ENCODE measurements at places on chromosomes 16 and 17.

DNA sequence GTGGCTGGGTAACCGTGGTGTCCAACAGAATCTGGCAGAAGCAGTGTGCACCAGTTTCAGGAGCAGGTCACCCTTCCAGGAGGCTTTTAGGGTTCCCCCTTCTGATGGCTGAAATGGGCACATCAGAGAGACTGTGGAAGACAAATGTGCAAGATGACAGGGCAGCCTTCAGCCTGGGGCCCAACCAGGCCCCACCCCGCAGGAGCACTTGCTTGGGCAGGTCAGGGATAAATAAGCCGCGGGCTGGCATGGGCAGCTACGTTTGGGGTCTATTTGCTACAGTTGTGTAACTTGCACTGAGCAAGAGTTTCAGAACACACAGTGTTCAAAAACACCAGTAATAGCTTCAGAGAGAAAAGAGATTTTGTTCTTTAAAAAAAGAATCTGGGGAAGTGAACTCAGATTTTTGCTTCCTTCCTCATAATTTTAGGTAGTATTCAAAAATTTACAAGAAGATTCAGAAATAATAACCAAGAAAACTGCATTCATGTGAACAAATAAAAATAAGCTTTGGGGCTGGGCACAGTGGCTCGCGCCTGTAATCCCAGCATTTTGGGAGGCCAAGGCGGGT, 44.9 kb upstream of the BAHCC1 start:
- DNase-seq = no peak

DNA sequence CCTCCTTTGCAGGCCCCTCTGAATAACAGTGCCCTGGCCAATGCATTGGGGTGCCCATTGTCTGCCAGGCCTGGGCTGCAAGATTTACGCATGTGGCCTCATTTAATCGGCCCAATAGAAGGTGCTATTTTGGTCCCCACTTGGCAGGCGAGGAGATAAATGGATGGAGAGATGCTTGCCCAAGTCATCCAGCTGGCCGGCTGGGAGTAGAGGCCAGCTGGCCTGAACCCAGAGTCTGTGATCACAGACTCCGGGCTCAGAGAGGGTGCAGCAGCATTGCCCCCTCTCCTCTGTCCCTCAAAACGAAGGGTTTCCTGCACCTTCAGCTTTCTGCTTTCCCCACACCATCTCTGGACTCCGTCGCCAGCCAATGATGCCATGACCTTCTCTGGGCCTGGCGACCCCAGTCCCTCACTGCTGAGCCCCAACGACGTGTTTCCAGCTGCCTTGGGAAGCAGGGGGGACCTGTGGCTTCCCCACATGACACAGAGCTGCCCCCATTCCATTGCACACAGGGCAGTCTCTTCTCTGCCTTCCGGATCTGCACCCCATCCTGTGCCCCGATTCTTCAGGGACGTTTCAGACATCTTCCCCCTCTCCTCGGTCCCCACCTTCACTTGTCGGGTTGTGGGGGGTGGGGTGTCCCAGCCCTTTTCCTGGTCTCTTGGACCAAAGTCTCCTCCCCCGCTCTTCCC, 3.5 kb upstream of the ADGRG1 start:
- no peak for DNase-seq

DNA sequence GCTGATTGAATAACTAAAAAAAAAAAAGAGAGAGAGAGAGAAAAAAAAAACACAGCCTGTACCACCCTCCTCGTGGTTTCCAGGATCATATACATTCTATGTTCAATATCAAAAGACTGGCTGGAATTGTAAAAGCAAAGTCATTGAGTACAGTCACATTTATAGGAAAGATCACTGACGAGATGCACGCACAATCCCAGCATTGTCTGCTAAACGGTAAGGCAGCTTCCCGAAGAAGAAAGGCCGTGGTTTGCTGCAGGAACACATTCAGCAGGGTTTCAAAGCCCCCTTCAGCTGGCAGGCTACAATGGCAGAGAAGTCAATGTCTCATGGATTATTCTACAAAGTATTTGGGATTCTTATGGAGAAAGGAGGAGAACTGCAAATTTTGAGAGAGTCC, 9.3 kb downstream of the NQO1 start:
- DNase-seq = no peak

GRCh38 chr17:36691606-36692005, 90.2 kb downstream of the MRM1 start:
- DNase-seq = no peak

DNA sequence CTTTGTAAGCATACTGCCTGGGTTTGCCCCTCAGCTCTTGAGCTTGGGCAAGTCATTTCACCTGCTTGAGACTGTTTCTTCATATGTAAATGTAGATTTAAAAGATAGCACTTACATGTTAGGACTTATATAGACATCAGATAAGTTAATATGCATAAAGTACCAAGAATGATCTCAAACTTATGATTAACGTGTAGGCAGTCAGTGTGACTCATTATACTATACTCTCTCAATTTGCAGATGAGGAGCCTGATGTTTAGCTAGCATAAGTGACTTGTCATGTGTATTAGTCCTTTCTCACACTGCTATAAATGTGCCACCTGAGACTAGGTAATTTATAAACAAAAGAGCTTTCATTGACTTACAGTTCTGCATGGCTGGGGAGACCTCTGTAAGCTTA, 690.5 kb downstream of the KCNJ2 start:
- DNase-seq = no peak

DNA sequence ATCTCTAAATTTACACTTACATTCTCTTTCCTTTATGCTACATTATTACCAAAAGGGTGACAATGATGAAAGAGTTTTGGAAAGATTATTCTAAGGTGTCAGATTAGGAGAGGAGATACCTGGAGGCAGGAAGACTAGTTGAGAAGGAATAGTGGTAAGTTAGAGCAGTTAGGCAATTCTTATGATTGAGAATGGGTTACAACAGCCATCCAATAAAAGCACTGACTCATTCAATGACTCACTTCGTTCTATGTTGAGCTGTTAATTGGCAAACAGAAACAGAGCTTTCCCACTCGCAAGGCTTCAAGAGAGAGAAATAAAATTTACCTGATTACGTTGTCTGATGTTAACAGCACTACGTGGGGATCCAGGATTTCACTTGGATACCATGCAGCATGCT, 5.8 kb downstream of the NUP88 start:
- no peak for DNase-seq

DNA sequence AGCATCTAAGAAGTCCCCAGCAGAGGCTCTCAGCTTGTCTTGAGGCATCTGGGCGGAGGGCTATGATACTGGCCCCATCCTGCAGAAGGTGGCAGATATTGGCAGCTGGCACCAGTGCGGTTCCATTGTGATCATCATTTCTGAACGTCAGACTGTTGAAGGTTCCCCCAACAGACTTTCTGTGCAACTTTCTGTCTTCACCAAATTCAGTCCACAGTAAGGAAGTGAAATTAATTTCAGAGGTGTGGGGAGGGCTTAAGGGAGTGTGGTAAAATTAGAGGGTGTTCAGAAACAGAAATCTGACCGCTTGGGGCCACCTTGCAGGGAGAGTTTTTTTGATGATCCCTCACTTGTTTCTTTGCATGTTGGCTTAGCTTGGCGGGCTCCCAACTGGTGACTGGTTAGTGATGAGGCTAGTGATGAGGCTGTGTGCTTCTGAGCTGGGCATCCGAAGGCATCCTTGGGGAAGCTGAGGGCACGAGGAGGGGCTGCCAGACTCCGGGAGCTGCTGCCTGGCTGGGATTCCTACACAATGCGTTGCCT, at the start of gene CIITA:
Gene CIITA (plus strand): TSS at position 404 of the 543 bp plus-strand sequence. CDS start 129 bp downstream, at position 533.
- no peak for DNase-seq

GRCh38 chr17:82918508-82918907, 78.7 kb upstream of the ZNF750 start:
- DNase-seq = no peak

DNA sequence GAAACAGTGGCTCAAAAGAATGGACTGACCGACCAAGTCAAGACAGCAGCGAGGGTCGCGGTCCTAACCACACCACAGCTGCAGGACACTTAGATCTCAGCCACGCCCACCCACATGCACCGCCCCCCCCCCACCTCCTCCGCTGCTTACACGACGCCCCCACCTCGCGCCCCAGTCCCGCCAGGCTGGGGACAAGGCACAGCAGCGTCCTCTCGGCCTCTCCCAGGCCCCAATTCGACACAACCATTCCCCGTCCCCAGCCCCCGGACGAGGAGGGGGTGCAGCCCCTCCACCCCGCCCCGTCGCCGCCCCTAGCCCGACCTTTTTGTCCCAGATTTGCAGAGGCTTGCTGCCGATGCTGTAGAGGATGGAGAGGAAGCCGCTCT, 477 bp downstream of the CFAP20 start:
- DNase-seq = no peak

DNA sequence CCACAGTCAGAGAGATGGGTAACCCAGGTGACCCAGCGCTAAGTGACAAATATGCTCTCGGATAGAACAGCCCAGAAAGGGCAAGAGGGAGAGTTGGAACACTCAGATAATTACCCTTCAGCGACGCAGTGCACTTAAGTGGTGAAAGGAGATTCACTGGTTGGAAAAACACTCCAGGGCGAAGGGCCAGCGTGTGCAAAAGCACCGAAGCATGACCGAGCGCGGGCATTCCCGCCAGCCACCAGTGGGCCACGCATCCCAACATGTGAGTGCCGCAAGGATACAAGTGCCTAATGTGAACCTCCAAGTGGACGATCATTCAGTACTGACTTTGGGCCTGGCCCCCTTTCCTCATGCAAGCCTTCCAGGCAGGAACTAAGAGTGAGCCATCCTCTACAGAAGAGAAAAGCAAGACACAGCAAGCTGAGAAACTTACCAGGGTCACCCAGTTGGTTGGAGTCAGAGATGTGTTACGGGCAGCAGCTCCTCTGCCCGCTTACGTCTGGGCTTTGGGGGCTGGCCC, 258.4 kb downstream of the C16orf95 start:
- DNase-seq = no peak

GRCh38 chr17:15350777-15351477, 9.5 kb upstream of the TEKT3 start:
- DNase-seq = no peak

- DNase-seq = no peak
These were observed 41.8 kb downstream of the CYB5D2 start for GRCh38 chr17:4184811-4185210.

- DNase-seq = peak; percentile 71
These were observed 21.8 kb upstream of the FOXK2 start for GRCh38 chr17:82497483-82498405.

DNA sequence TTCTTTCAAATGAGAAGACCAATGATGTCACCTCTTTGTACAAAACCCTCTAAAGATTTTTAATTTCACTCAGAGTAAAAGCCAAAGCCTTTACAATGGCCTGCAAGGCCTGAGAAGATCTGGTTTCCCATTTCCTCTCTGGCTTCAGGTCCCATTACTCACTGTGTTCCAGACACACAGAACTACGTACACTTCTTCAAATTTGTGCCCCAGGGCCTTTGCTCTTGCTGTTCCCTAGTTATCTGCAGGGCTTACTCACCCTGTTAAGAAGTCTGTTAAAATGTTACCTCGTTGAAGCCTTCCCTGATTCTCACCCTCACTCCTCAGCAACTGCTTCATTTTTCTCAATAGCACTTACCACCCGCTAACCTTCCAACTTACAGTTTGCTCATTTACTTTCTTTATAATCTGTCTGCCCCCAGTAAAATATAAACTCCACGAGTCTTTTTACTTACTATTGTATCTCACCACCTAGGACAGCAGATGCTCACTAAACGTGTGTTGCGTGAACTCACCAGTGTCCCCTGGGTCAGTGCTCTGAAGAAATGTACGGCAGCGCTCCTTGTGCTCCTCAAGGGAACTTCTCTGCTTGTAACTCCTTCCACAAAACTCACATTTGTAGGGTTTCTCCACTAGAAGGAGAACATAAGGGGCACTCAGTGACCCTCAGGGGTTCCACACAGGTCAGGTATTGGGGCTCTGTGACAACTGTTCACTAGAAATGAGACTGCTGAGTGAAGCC, 50.2 kb downstream of the GRB7 start:
- no peak for DNase-seq

DNA sequence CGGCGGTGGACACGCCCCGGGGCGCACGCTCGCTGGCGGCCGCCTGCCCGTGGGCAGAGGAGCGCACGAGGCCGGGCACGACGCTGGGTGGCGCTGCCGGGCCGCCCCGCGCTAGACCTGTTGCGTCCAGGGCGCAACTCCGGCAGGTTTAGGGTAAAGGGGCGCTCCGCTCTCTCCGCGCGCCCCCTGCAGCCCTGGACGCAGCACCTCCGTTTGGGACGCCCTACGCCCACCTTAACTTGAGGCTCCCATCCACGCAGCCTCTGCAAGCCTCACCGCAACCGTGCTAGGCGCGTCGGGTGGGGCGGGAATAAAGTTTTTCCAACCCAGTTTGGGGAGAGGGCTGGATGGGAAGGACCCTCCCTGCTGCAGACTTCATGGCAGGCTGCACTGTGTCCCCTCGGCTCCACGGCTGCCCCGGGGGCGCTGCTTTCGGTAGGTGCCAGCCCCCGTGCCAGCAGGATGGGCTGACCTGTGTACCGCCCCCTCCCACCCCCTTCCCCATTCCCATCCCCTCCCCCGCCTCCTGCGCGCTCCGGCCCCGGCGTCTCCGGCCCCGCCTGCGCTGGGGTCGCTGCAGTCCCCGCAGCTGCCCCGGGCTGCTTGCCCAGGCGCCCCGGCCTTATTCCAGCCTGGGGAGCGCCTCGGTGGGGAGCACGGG, at the start of gene SYT17:
Gene SYT17 (plus strand): TSS at position 531 of the 661 bp plus-strand sequence. CDS start 407 bp downstream, outside the sequence.
- DNase-seq = peak; percentile 87

DNA sequence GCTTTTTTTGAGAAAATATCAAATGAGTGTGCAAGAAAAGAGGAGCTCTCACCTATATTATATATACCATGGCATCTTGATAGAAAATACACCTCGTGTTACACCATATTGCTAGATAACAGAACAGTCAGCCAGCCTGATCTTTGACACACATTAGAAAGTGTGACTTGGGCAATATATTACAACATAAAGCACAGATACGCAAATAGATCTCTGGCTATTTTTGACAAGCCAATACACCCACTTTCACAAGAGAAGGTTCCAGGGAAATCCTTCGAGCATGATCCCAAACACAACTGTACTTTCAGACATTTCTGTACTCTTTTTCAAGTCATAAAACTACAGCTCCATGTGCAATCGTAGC, 9.4 kb downstream of the GGA2 start:
- no peak for DNase-seq

GRCh38 chr17:18191967-18192366, 8.3 kb downstream of the ALKBH5 start:
- no peak for DNase-seq

DNA sequence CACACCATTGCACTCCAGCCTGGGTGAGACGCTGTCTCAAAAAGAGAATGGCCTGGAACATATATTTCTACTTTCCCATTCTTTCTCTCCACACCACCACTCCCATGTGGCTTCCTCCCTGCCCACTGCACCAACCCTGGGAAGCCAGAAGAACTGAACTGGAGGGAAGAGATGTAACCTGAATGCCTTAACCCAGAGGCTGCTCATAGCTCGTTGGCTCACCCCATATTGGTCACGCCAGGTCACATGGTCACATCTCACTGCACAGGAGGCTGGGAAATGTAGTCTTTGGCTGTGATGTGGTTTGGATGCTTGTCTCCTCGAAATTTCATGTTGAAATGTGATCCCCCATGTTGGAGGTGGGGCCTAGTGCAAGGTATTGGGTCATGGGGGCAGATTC, 5.9 kb upstream of the DNAH17 start:
- DNase-seq = peak; percentile 52

Data from HEK293T (cell line).